ENCODE measurements at places on chromosomes 4 and X.
A peak's percentile ranks its signal among the peaks of the same experiment; 100 is the strongest.

DNA sequence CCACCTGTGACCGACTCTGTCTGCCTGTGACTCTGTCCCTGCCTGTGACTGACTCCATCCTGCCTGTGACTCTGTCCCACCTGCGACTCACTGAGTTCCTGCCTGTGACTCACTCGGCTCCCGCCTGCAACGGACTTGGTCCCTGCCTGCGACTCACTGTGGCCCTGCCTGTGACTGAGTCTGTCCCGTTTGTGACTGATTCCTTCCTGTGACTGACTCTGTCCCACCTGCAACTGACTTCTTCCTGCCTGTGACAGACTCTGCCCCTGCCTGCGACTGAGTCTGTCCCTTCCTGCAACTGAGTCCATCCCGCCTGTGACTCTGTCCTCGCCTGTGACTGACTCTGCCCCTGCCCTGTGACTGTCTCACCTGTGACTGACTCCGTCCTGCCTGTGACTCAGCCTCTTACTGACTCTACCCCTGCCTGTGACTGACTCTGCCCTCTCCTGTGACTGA lies 9.6 kb upstream of the UVSSA start:
- peak; percentile 45 for DNase-seq

GRCh38 chr4:120922381-120923206 lies at the start of gene PRDM5:
PRDM5 (minus strand) TSS chr4:120922726; CDS start chr4:120922608, 118 bp downstream.
- peak; percentile 64 for DNase-seq

GRCh38 chr4:139207873-139208403 lies 30.9 kb upstream of the ELF2 start:
- DNase-seq, result no peak

DNA sequence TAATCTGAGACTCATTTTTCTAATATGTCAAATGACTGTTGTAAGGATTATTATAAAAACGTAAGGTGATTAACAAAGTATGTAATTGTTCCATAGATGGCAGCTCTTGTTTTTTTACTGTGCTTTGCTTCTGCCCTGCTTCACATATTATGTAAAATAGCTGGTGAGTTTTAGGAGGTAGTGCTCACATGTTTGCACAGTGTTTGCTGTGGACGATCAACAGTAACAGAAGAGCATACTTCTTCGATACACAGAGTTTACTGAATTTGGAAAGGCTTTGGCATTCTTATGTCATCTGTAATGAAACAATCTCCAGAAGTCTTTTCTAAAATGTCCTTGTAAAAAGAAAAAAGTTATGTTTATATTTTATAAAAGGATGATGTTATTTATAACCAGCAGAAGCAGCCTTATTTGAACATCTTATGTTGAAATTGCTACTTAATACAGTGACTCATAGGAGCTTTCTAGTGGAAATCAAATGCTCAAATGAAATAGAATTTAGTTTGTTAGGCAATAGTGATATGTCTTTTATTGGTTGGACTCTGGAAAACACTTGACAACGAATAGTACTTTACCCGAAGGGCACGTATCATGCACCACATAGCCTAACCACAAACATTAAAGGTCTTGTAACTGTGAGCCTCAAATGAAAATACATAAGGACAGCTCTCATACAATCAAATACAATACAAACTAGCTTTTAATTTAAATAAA lies 1.9 kb upstream of the MTTP start:
- DNase-seq, result peak; percentile 26
